ENCODE measurements at places on chromosomes 7 and 10.

GRCh38 chr10:72355214-72355555, 466 bp upstream of the DNAJB12 start:
- no peak for DNase-seq

GRCh38 chr10:49292565-49293207, 6.3 kb upstream of the C10orf71 start:
- no peak for DNase-seq

DNA sequence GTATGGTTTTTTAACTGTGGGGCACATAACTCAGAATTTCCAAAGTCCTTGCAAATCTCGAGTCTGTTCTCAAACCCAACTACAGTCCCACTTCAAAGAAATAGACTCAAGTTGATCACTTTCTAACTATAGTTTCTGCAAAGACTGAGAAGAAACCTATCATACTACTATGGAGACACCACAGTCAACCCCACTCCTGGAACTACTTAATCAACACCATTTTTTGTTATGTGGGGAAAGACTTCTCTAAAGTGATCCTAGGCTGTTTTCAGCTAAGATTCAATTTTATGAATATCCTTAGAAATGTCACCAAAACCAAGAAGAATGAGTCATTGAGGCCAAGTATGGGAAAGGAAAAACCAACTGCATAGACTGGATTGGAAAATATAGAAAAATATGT, 198.8 kb downstream of the WDR11 start:
- DNase-seq, result no peak

DNA sequence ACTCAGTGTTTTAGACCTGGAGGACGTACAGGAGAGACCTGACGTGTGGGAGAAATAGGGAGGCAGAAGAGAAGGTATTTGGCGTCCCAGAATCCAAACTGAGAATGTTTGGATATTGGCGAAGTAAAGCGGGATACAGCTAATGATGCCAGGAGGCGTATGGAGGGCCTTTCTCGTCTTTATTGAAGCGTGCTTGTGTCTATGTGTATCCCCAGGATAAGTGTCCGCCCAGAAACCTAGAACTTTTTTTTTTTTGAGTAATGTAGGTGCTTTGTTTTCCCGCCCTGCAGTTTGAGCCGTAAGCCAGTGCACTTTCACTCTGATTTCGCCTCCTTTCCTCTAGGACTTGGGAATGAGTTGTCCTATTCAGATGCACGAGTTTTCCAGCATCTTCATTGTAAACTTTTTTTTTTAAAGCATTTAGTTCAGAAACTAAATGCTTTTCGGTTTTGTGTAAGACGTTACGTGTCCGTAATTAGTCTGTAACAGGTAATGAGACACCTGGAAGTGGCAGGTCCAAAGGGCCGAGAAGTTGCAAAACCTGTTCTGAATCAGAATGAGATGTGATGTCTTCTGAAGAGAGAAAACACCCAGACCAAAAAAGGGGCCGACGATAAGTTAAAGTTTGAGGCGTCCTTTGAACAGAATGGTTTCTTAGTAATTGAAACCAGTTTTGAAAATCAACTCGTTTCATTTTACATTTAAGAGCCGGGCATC, 746 bp downstream of the ARL5B start:
- peak; percentile 46 for DNase-seq

DNA sequence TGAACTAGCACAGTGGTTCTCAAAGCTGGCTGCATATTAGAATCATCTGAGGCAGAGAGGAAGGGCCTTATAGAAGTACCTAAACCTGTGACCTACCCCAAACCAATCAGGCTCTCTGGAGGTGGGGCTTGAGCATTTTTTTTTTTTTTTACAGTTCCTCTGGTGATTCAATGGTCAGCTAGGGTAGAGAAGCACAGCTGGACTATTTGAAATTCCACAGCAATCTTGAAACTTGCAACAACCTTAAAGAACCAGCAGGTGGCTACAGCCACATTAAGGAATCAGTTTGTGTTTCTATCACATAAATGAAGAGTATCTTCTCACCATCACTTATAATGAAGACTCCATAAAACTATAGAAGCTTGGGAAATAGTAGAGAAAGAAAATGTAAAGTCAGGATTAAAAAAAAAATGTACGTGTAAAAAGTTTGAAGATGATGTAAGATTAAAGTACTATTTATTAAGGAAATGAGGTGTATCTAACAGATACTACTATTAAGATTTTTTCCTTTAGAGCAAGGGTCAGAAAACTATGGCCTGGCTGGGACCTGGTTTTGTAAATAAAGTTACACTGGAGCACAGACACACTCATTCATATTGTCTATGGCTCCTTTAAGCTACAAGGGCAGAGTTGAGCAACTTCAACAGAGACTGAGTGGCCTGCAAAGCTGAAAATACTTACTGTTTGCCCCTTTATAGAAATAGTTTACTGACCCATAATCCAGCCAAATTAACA, 3.8 kb downstream of the RTKN2 start:
- DNase-seq, result peak; percentile 91

DNA sequence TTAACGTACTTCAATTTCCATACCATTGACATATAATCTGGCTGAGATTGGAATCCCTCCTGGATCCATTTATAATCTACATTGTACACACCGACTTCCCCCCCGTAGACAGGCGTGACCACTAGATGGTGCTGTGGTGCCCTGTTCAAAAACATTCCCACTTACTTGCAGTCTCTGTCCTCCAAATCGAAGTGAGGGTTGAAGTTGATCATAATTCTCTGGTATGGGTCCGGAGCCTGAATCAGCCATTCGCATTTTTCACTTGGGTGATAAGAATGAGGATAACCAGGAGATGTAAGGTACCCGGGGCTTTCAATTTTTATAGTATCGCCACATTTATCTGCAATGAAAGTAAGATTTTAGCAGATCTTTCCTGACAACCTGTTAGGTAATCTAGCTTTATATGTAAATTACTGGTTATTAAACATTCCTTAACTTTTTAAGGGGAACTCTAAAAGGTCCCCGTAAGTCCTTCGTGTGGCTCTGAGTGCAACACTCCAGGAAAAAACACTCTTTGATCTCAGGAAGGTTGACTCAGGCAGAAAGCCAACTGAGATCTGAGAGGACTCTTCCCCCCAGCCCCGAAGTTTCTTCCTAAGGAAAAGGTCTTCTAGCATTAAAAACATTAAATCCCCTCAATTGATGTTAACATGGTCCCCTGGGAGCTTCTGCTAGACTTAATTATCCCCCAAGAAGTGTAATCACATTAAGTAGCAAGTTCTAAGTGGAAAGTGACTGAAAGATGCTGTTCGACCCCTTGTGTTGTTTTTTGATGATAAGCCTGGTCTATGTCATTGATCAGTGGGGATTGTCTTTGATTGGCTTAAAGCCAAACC, 3.7 kb downstream of the NRP1 start:
- DNase-seq, result peak; percentile 93

DNA sequence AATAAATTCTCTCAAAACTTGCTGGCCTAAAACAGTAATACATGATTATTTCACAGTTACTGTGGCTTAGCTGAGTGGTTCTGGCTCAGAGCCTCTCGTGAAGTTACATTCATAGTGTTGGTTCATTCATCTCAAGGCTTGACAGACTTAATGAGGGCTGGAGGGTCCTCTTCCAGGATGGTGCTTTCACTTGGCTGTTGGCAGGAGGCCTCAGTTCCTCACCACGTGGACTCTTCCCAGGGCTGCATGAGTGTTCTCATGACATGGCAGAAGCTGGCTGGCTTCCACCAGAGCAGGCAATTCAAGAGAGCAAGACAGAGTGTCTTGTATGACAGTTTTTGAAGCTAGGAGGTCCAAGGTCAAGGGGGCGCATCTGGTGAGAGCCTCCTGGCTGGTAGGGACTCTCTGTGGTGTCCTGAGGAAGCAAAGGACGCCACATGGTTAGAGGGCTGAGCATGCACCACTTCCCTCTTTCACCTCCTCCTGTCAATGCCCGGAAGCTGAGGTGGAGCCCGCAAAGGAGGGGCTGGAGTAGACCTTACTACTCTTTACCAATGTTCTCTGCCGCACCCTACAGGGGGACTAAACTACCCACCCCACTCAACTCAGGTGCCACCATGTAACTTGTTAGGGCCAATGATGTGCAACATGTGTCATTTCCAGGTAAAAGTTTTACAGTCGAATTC, 58.2 kb upstream of the YAE1 start:
- no peak for DNase-seq

GRCh38 chr7:22799633-22800032, 23.0 kb downstream of the TOMM7 start:
- DNase-seq, result peak; percentile 52

DNA sequence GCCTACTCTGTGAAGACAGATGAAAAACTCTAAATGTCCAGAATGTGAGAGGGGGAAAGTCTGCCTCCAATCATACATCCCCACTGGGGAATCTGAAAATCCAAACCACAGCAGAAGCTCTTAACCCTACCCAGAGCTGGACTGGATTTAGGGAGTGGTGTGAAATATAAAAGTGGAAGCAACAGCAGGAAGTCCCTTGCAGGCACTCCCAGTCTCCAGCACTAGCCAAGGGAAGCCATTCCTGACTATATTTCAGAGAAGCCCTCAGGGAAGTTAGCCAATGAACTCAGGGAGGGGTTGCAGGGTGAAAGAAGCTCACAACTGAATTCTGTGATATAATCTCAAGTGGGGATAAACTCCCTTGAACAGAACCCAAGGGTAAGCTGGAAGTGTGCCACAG, 51.5 kb downstream of the CRPPA start:
- no peak for DNase-seq

- no peak for DNase-seq
Observed at GRCh38 chr7:143454091-143454680, 10.9 kb downstream of the TAS2R60 start.

- DNase-seq, result no peak
Observed at GRCh38 chr7:32037650-32038198, 32.5 kb downstream of the PDE1C start.

DNA sequence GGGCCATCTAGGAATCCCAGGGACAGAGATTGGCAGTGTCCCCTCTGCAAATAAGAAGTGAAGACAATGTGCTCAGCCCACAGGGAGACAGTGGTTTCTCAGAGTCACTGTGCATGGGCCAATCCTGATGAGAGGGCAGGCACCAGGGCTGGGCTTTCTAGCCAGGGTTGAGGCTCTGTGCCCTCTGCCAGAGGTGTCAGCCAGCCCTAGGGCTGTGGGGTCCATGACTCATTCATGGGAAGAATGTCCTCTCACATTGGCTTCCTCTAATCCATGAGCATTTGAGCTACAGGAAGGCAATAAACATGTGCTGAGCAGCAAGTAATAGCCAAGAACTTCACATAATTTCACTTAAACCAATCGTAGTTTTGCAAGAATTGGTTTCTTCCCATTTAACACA, 482.0 kb upstream of the MGMT start:
- DNase-seq, result no peak

Measured in ELR (cell line).